ENCODE measurements at places on chromosomes 7 and 10.

DNA sequence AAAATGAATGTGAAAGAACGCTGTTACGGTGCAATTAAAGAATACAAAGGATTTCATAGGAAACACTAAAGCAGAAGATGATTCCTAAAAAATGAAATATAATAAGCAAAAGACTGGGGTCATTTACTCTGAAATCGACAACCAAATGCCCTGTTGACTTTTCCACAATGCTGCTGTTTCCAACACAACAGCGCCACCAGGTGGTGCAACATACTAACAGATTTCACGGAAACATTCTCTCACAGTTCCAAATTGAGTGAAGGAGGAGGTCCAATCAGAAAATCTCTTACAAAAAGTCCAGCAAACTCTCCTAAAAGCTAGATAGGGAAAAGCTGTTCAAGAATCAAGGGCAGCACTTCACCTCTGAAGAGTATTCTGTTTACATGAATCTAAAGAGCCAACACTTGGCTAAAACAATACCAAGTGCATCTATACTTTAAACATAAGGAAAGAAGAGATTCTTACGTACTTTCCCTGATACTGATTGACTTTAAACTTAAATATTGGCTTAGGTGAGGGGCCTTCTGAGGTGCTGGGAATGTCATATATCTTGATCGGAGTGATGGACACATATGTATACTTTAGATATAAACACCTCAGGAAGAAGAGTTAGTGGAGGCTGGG lies 55.9 kb downstream of the UPF2 start:
- peak; percentile 59 for DNase-seq

DNA sequence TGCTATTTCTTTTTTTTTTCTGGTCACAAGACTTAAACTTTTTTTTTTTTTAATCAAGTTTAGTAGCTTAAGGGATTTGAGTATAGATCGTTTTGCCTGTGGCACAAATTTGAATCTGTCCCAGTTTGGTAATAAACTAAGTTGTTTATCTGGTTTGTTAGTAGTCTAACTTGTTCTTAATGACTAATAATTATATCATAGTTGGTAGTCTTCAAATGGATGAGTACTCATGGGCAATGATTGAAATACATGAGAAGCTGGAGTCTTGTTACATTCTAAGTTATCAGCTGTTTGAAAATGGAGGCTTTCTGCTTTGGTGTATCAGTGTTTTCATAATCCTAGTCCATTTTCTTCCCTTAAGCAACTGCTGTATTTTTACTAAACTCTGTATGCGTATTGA lies 12.3 kb downstream of the BTAF1 start:
- no peak for DNase-seq

- DNase-seq = no peak
These were observed 18.4 kb upstream of the GPR146 start for GRCh38 chr7:1025743-1026581.

DNA sequence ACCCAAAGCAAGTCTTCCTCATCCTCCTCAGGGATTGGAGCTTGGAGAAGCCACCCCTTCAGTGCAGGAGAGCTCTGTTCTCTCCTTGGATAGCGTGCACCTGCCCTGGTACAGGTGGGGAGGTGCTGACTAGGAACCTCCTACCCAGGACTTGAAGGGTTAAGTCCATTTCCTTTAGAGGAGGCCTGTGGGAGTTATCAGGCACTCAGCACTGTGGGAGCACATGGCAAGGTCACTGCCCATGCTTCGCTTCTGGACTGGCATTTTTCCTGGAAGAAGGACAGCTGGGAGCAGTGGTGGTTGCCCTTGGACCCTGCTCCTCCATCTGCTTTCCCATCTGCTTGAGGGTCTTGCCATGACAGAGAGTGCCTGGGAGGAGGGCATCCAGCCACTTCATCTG lies 142.8 kb downstream of the CXCL12 start:
- no peak for DNase-seq

DNA sequence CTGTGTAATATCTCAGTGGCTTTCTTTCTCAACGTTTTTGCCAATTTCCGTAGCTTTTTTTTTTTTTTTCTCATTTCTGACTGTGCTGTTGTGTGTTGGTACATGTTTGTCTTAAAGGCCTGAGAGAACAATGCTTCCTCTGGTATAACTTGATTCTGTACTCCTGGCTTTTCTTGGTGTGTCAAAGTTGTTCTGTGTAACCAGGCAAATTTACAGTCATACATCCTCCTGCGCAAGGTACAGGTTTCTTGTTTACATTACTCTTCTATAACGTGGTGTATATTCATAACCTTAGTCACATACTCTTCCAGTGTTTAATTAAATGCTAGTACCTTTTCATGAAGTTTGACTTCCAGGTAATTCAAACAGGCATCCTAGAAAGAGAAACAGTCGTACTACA lies 8.3 kb upstream of the ARHGAP12 start:
- DNase-seq = no peak

DNA sequence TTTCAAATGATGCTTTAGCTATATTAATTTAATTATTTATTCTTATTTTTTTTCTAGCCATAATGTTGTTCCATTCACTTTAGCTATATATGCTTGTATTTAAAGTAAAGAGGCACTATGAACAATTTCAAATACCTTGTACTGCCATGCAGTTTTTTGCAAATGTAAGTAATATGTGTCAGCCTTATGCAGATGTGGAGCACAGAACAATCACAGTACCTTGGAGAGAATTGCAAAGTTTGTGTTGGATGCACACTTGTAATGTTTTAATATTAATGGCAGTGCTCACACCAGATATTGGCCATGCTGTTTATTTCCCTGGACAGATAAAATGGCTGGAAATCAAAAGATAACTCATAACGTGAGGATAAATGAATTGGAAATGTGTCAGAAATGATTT lies 663.5 kb upstream of the SEMA3D start:
- no peak for DNase-seq
